WTC11 (cell line): ENCODE measurements at places on chromosomes 12 and 14. TPM values are rescaled to one million over a fixed set of nuclear protein-coding genes. Genes with fewer than 3 reads are reported as not detected.
A peak's percentile ranks its signal among the peaks of the same experiment; 100 is the strongest.

DNA sequence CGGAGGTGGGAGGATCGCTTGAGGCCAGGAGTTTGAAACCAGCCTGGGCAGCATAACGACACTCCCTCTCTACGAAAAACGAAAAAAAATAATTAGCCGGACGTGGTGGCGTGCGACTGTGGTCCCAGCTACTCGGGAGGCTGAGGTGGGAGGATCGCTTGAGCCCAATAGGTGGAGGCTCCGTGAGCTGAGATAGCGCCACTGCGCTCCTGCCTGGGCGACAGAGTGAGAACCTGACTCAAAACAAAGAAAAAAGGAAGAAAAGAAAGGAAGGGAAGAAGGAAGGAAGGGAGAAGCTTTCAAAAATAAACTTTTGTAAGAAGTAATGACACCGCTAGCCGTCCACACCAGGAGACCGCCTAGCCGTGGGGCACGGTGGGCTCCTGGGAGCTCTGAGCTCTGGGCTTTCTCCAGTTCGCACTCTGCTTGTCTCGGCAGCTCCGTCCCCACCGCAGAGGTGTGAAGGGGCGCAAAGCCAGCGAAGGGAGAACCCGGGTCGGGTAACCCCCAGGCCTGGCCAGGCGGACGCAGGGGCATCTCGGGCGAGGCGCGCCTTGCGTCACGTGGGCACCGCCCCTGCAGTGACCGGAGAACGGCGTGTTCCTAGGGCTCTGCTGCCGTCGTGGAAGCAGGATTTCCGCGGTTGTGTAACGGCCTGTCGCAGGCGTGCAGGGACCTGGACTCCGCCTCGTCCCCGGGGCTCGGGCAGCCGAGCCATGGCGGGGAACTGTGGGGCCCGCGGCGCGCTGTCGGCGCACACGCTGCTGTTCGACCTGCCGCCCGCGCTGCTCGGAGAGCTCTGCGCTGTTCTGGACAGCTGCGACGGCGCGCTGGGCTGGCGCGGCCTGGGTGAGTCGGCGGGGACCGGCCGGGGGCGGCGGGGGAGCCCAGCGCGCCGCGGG lies at the start of gene IRAK3:
TSS of gene IRAK3 (plus strand) at position 631 of the 902 bp plus-strand sequence. CDS start at position 717, 86 bp downstream.
- peaks cover 4% of the 10 kb centered on the region; the same call in 1 of the 2 replicates for H3K36me3 ChIP-seq
- H3K27ac ChIP-seq: no peak within 1 kb of the TSS
- peaks cover 72% of the 10 kb centered on the region for H3K27me3 ChIP-seq
- peak; percentile 52 for DNase-seq
- peaks cover 2% of the 10 kb centered on the region; the same call in 1 of the 2 replicates for H3K4me1 ChIP-seq

DNA sequence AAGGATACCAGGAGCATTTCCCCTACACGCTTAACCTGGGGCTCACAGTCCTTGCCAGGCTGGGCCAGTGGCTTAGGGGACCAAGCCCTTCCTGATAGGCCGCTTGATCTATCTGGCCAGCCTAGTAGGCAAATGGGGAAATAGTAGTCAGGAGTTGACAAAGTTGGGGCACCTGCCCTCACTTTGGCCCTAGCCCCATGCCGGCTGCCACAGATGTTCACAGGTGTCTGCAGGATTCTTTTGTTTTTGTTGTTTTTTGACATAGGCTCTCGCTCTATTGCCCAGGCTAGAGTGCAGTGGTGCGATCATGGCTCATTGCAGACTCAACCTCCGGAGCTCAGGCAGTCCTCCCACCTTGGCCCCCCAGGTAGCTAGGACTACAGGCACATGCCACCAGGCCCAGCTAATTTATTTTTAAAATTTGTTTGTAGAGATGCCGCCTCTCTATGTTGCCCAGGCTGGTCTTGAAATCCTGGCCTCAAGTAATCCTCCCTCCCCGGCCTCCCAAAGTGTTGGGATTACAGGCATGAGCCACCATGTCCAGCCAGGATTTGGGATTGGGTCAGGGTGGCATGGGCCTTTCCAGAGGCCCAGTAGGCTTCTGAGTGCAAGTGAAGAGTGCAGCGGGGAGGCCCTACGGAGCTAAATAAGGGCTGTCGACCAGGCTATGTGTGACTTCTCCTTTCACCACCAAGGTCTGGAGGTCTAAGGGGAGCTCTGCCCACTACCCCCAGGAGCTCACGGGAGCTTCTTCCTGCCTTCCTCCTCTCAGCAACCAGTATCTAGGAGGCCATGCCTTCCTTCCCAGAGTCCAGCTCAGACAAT lies 15.5 kb upstream of the HDAC7 start:
- H3K4me1 ChIP-seq: peaks cover 19% of the 10 kb centered on the region
- H3K27ac ChIP-seq: peak overlapping the region; percentile 9; the same call in 1 of the 2 replicates
- no peaks in the 10 kb centered on the region for H3K36me3 ChIP-seq

DNA sequence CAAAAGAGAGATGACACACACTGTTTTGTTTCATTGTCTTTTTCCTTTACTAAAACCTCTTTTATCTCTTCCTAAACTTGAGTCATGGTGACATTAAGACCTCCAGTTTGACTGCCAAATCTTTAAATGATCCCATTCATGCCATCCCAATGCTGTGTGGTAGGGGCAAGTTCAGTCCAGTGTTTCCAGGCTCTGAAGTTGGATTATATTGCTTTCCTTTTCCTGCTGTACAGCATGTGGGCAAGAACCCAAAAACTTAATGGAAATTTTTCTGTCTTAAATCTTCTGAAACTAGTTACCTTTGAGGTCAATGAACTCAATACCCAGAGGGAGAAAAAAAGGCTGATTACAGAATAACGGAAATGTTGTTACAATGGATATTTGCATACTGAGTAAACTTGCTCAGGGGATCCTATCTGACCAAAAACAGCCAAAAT lies 187.1 kb upstream of the FAR2 start:
- no peak for DNase-seq
- H3K4me1 ChIP-seq: peaks cover 9% of the 10 kb centered on the region
- H3K36me3 ChIP-seq: no peaks in the 10 kb centered on the region
- H3K27me3 ChIP-seq: no peaks in the 10 kb centered on the region

GRCh38 chr14:81286574-81287370 lies 66.0 kb upstream of the GTF2A1 start:
- no peak overlapping the region for H3K27ac ChIP-seq
- H3K4me1 ChIP-seq: peaks cover 27% of the 10 kb centered on the region
- peaks cover 31% of the 10 kb centered on the region for H3K36me3 ChIP-seq
- no peaks in the 10 kb centered on the region for H3K27me3 ChIP-seq
- no peak overlapping the region for H3K4me3 ChIP-seq

DNA sequence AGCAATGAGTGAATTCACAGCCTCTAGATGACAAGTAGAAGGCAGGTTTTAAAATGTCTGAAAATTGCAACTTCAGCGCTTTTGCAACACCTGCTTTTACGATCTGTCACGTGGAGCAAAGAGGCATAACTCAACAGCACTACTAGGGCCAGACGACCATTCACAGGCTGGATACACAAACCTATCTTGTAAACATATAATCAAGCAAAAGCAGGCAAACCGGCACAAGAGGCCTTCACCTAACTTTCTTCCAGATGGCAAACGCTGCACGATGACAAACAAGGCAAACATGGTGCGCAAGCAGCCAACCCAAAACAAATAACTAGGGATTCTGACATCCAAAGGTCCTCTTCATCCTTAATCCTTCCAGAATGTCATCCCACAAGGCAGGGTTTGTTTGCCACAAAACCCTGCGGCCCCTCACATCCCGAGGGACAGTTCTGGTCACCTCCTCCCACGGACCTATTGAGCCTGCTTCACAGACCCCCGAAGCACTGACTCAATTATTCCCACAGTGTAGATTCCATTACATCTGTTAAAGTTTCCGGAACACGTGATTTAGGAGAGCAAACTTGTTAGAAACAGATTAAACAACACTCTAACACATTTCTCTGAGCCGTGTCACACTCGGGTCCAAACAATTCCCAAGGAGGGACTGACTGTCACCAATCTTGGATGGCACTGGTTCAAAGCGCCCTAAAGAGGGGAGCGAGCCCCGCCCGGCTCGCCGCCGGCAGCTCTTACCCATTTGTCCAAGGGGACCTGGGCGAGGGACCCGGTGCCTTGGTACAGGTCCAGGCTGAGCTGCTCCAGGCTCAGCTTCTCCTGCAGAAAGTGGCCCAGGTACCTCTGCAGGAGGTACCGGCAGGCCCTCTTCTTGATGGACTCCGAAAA lies 823 bp downstream of the ATG2B start:
- DNase-seq: peak; percentile 30
- H3K27me3 ChIP-seq: no peaks in the 10 kb centered on the region
- H3K36me3 ChIP-seq: no peaks in the 10 kb centered on the region
- peaks cover 34% of the 10 kb centered on the region for H3K4me1 ChIP-seq

- H3K36me3 ChIP-seq: peaks cover 19% of the 10 kb centered on the region
- no peak overlapping the region for H3K4me3 ChIP-seq
- H3K4me1 ChIP-seq: no peaks in the 10 kb centered on the region
- H3K27me3 ChIP-seq: no peaks in the 10 kb centered on the region; the same call in 1 of the 2 replicates
- no peak overlapping the region for H3K27ac ChIP-seq
Observed at GRCh38 chr12:127515941-127516340, 751.0 kb upstream of the TMEM132C start.

DNA sequence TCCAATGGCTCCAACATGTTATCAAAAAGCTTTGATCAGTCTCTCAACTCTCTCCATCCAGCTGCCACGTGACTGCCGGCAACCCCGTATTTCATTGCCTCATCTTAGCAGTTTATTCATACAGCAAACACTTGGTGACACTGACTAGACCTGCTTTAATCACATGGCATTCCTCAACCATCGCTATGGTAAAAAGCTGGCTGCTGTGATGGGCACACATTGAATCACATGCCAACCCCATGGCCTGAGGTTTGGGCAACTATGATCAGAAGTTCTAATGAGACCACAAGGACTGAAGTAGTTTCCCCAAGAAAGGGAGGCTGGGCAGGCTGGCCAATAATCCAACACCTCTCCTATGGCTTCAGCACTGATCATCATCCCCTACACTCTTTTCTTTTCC lies 40.6 kb upstream of the TAS2R42 start:
- H3K4me1 ChIP-seq: peaks cover 3% of the 10 kb centered on the region; the same call in 1 of the 2 replicates
- DNase-seq: no peak
- H3K4me3 ChIP-seq: no peak overlapping the region
- H3K36me3 ChIP-seq: no peaks in the 10 kb centered on the region

DNA sequence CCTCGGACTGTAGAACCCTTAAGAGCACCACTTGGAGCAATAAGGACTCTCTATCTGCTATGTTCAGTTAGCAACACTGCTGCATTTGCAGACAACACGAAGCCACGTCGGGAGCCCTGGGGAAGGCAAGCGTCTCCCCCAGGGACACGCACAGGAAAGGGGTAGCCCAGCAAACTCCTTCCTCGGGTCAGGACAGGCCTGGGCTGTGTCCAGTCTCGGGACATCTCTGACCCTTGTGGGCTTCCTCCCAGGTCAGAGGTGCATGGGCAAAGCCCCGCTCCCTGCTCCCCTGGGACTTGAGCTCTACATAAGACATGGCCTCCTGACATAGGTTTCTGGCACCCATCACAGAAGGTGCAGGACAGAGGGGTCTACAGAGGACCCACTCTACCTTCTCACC lies 119.5 kb downstream of the PIWIL1 start:
- no peak overlapping the region for H3K27ac ChIP-seq
- no peaks in the 10 kb centered on the region for H3K27me3 ChIP-seq
- H3K4me3 ChIP-seq: no peak overlapping the region
- no peak for DNase-seq
- no peaks in the 10 kb centered on the region for H3K36me3 ChIP-seq

The CLEC4C gene
- 0.50 TPM in 1 of 3 replicates, not detected in the others for total RNA-seq

The LRCOL1 gene
- total RNA-seq: 0.24 TPM in 1 of 3 replicates, not detected in the others

The A2M gene
- 1.9 to 3.4 TPM (median 3.3 TPM) in 3 replicates for total RNA-seq

The CTSG gene
- total RNA-seq: not detected in 3 replicates

The P2RX7 gene
- 0.21 to 0.55 TPM (median 0.55 TPM) in 3 replicates for total RNA-seq

The USP5 gene
- total RNA-seq: 141 to 158 TPM (median 149 TPM) in 3 replicates
